Stimulated activated CD4-positive, alpha-beta T cell treated with anti-CD3 and anti-CD28 coated beads, Interleukin-12 subunit alpha, Interleukin-12 subunit beta, amount 100 ng/mL, for 24 hours (primary cell): ENCODE measurements at places on chromosomes 5 and 9.

- no peak for DNase-seq
These were observed 127.6 kb upstream of the SLC1A3 start for GRCh38 chr5:36478646-36479317.

- no peak for DNase-seq
These were observed 19.1 kb downstream of the TRIM14 start for GRCh38 chr9:98099898-98100297.

DNA sequence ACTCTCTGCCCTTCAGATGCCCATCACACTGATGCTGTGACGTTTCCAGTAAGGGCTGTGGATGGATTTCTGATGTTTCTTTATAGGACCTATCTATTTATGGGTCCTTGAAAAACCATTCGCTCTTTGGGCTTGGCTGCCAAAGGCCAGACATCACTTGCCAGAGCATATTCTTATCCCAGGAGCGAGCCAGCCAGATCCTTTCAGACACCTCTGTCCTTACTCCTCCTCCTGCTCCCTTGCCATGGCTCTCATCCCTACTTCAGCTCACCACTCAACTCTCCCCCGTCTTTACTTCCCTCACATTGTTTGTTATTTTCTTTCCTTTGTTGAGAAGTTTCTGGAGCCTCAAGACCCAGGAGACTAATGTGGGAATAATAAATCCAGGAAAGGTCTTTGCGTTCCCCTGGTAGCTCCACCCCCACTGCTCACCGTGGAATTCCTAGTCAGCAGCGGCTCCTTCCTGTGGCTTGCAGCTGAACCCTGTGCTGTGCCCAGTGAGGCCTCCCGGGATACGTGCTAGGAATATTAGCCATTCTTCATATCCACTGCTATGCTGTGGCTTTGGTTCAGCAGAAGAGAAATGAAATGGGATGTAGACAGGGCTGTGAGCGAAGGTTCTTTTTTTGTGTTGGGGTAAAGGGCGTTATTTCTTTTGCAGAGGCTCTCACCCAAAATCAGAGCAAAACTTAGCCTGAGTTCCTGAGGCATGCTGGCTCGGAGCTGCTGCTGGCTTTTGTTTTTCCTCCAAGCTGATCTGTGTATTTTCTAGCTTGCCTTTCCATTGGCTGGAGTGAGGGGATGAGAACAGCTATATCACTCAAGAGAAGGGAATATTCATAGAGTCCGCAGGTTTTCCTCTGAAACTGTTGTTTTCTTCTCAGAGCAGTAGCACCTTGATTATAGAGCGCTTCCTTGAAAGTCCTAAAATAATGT lies 171.1 kb downstream of the SAXO1 start:
- no peak for DNase-seq

DNA sequence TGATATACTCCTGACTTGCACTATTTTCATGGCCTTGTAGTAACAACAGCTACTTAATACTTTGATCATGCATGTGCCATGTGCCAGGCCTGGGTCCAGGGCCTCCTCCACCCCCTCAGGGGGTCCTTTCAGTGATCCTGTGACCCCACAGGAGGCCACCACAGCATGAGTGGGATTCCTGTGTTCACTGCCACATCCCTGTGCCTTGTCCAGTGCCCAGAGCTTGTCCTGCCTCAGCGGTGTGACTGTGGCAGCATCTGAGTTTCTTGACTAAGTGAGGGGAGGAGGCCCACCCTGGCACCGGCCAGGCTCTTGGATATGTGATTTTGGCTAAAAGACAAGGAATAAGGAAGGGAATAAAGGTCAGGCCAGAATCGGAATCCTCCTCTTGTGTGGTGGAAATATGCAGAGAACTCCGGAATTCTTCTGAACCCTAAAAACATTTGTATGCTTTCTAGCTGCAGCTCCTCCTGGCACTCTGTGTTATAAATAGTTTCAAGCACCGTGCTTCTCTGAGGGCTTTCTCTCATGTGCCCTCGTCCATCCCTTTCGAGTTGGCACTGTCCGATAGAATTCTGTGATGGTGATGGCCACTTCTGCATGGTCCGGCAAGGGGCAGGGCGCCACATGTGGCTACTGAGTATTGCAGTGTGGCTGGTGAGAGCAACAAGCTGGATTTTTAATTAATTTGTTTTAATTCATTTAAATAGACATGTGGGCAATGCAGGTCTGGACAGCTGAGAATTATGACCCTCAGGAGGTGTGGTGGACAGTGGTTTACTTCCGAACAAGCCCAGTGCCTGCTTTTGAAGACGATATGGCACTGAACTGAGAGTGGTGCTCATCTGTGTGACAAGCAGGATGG lies 31.8 kb downstream of the TENT4A start:
- no peak for DNase-seq

GRCh38 chr9:122883125-122883524 lies 22.0 kb downstream of the RC3H2 start:
- no peak for DNase-seq

- DNase-seq: no peak
These were observed 11.9 kb upstream of the TBC1D9B start for GRCh38 chr5:179919487-179920060.

- no peak for DNase-seq
These were observed 29.4 kb downstream of the NUTM2F start for GRCh38 chr9:94298949-94299599.

DNA sequence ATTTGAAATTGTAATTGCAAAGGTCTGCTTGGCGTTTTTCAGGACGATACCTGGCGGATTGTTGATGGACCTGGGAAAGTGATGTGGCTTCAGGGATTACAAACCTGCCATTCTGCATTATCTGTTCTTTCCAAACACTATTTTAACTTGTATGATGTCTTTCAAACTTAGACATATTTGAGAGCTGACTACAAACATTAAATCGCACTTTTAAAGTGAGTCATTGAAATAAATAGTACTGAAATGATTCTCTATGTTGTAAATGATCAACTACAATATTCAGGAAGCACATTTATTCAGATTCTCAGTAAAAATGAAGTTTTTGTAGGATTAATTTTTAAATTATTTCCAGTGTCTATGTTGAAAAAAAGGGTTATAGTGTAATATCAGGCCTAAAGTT lies 32.3 kb upstream of the TMEM171 start:
- no peak for DNase-seq
